Osteoblast (primary cell): ENCODE measurements at places on chromosomes 3 and 15. TPM values are rescaled to one million over a fixed set of nuclear protein-coding genes. Genes with fewer than 3 reads are reported as not detected.

The RAB11A gene
- total RNA-seq: 55.7 and 68.0 TPM in 2 replicates

The GOLGA6B gene
- total RNA-seq: not detected in 2 replicates

The EPHB3 gene
- 3.6 and 4.1 TPM in 2 replicates for total RNA-seq

The MRPS11 gene
- 17.7 and 18.3 TPM in 2 replicates for total RNA-seq

The RARB gene
- total RNA-seq: 4.1 and 7.6 TPM in 2 replicates

The SLC12A1 gene
- not detected in 2 replicates for total RNA-seq

The GABRR3 gene
- total RNA-seq: not detected in 2 replicates

The TMCO5A gene
- total RNA-seq: not detected in 2 replicates

The FSD2 gene
- total RNA-seq: not detected in 2 replicates

The IVD gene
- total RNA-seq: 38.6 and 46.3 TPM in 2 replicates

The GPR160 gene
- 0.29 TPM in 1 of 2 replicates, not detected in the other for total RNA-seq

The PSTPIP1 gene
- total RNA-seq: not detected in 2 replicates

The RAB43 gene
- 13.4 and 14.1 TPM in 2 replicates for total RNA-seq

The C3orf85 gene
- total RNA-seq: not detected in 2 replicates

The COL8A1 gene
- total RNA-seq: 311 and 720 TPM in 2 replicates

The PTPRG gene
- total RNA-seq: 148 TPM in 2 replicates

The LCMT2 gene
- total RNA-seq: 6.9 and 7.7 TPM in 2 replicates

The ATP13A5 gene
- not detected in 2 replicates for total RNA-seq

The NEIL1 gene
- total RNA-seq: 3.6 and 5.0 TPM in 2 replicates

The MEF2A gene
- total RNA-seq: 48.3 and 55.4 TPM in 2 replicates

The NANOGP8 gene
- total RNA-seq: under 0.01 and 1.2 TPM in 2 replicates

The MYO5C gene
- under 0.01 TPM in 2 replicates for total RNA-seq

The PLAAT1 gene
- total RNA-seq: under 0.01 TPM in 1 of 2 replicates, not detected in the other

The GPR15 gene
- not detected in 2 replicates for total RNA-seq

The ZCWPW2 gene
- 0.36 and 0.88 TPM in 2 replicates for total RNA-seq

The KBTBD13 gene
- total RNA-seq: not detected in 2 replicates

The FANCD2OS gene
- not detected in 2 replicates for total RNA-seq

The ATRIP gene
- total RNA-seq: 5.0 and 5.1 TPM in 2 replicates

The KBTBD12 gene
- total RNA-seq: not detected in 2 replicates

The WDR5B gene
- 9.8 and 10.9 TPM in 2 replicates for total RNA-seq

The SLC28A2 gene
- total RNA-seq: not detected in 2 replicates

The GOLGA6D gene
- total RNA-seq: not detected in 2 replicates

The KAT2B gene
- 11.8 and 15.9 TPM in 2 replicates for total RNA-seq

The SLC9A9 gene
- total RNA-seq: 6.5 and 8.3 TPM in 2 replicates

The GOLGA8S gene
- total RNA-seq: under 0.01 TPM in 2 replicates

The VIPR1 gene
- not detected in 2 replicates for total RNA-seq

The HRH1 gene
- total RNA-seq: 9.8 and 12.4 TPM in 2 replicates

The IGSF11 gene
- total RNA-seq: under 0.01 and 0.36 TPM in 2 replicates

The GMPS gene
- total RNA-seq: 41.3 and 43.9 TPM in 2 replicates

The GPR62 gene
- under 0.01 TPM in 1 of 2 replicates, not detected in the other for total RNA-seq

The NR2F2 gene
- total RNA-seq: 13.0 and 14.5 TPM in 2 replicates

The KCNMB2 gene
- total RNA-seq: 0.29 and 1.1 TPM in 2 replicates
